Stimulated activated naive CD4-positive, alpha-beta T cell treated with Interleukin-2 at 50 U/mL for 16 hours (primary cell): ENCODE measurements at places on chromosomes 3 and 15.

- DNase-seq: no peak
These were observed 21.8 kb upstream of the KCNAB1 start for GRCh38 chr3:156098437-156099035.

GRCh38 chr3:59733041-59733809 is 683.4 kb upstream of the CFAP20DC start:
- DNase-seq: no peak

DNA sequence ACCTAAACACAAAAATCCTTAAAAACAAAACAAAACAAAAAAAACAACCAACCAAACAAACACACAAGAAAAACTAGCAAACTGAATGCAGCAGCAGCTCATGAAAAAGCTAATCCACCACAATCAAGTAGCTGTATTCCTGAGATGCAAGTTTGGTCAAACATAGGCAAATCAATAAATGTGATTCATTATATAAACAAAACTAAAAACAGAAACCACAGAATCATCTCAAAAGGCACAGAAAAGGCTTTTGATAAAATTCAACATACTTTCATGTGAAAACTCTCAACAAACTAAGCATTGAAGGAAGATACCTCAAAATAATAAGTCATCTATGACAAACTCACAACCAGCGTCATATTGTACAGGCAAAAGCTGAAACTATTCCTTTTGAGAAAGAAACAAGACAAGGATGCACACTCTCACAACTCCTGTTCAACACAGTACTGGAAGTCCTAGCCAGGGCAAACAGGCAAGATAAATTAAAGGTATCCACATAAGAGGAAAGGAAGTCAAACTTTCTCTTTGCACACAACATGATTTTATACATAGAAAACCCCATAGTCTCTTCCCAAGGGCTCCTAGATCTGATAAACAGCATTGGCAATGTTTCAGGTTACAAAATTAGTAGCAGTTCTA is 495.1 kb upstream of the SGO1 start:
- DNase-seq: no peak

GRCh38 chr15:38440353-38441129 is 13.4 kb upstream of the FAM98B start:
- DNase-seq: peak; percentile 11

DNA sequence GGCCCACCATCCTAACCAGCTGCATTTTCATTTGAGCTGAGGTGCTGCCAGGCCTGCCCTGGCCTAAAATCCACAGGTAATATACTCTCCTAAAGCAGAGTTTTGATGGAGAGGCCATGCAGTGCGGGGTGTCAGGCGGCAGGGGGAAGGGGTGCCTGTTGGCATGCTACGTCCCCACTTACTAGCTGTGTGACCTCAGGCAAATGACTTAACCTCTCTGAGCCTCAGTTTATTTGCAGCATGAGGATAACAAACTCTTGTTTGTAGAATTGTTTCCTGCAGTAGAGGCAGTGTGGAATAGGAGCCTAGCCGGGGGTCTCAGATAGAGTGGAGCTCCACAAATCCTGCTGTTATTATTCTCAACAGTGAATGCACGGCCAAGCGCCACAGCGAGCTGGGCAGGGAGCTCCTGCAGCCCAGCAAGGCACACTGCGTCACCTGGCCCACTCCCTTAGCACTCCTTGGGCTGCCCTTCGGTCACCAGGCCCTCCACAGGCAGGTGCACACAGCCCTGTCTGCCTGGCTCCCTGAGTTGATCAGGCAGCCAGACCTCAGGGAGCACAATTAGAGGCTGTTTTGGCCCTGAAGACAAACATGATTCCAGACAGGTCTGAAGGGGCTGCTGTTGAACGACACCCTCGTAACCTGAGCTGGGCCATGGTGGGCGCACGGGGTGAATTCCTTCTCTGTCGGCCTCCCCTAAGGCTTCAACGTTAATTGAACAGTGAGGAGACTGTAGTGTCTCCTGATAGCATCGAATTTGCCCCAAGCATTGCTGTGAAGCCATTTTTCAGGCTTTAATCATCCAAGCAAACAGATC is 248.8 kb upstream of the LYSMD4 start:
- no peak for DNase-seq

DNA sequence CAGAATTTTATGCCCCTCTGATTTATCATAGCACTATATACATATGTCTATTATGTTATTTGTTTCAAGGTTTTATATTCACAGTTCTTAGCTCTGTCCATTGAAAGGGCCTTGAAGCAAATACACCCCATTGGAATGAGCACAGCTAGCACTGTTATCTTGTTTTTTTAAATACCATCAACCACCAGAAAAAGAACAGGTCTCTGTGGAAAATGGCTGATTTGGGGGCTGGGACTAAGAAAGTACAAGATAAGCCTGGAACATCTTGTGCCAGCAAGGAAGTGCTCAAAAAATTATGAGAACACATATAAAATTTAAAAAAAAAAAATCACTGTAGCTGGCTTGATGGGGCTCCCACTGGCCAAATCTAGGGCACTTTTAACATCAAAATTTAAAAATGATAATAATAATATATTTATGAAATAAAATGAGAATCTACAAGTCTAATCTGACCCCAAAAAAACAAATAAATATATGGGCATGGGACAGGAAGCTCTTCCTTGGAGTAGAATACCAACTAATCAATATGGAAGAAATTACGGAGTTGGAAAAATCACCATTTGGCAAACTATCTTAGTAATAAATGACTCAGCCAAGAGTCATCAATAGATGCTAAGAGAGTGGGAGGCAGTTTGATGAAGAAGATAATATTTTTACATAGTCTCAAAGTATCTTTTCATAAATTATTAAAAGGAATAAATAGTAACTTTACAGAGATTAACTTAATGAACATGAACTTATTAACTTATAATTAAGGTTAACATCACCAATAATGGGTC is 20.5 kb downstream of the IFT80 start:
- no peak for DNase-seq
